MCF 10A (cell line): ENCODE measurements at places on chromosomes 1 and 21. TPM values are rescaled to one million over a fixed set of nuclear protein-coding genes. Genes with fewer than 3 reads are reported as not detected.

GRCh38 chr21:38507374-38507942 is 9.2 kb upstream of the ERG start:
- peaks cover 5% of the 10 kb centered on the region for H3K4me1 ChIP-seq
- DNase-seq = no peak
- H3K27ac ChIP-seq = no peak overlapping the region
- no peak overlapping the region for H3K4me3 ChIP-seq

Gene LCE1F
- total RNA-seq = not detected in 2 replicates

GRCh38 chr1:31628931-31629556 is 11.6 kb downstream of the HCRTR1 start:
- no peak overlapping the region for H3K4me3 ChIP-seq
- no peak for DNase-seq
- H3K27ac ChIP-seq = no peak overlapping the region
- H3K27me3 ChIP-seq = no peaks in the 10 kb centered on the region

GRCh38 chr1:227010645-227011044 is 70.6 kb downstream of the COQ8A start:
- no peaks in the 10 kb centered on the region for H3K27me3 ChIP-seq
- H3K4me1 ChIP-seq = no peaks in the 10 kb centered on the region
- peaks cover 20% of the 10 kb centered on the region for H3K36me3 ChIP-seq
- H3K4me3 ChIP-seq = no peak overlapping the region
- H3K27ac ChIP-seq = no peak overlapping the region

DNA sequence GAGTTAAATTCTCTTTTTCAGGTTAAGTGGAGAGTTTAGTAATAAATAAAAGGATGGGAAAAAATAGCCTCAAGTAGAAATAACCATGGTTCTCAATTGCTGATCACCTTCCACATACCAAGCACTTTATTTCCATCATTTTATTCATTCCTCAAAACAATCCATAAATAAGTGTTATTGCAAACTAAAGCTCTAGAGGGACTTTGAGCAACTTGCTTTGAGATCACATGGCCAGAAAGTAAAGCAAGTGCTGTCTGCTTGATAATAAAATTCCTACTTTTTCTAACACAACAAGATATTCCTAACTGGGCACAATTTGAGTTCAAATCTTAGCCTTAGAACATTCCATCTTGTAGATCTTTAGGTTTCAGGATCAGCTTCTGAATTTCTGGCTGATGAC is 97.1 kb upstream of the C1orf87 start:
- DNase-seq = no peak
- no peaks in the 10 kb centered on the region for H3K4me1 ChIP-seq
- no peak overlapping the region for H3K4me3 ChIP-seq
- H3K27me3 ChIP-seq = peaks cover 57% of the 10 kb centered on the region

GRCh38 chr21:33185852-33186251 is 43.9 kb upstream of the IFNAR2 start:
- H3K4me3 ChIP-seq = no peak overlapping the region
- H3K36me3 ChIP-seq = no peaks in the 10 kb centered on the region
- H3K27ac ChIP-seq = no peak overlapping the region
- H3K27me3 ChIP-seq = peaks cover 59% of the 10 kb centered on the region
- H3K4me1 ChIP-seq = no peaks in the 10 kb centered on the region
- DNase-seq = no peak

- no peak for DNase-seq
- H3K36me3 ChIP-seq = no peaks in the 10 kb centered on the region
- H3K27me3 ChIP-seq = peaks cover 26% of the 10 kb centered on the region
- H3K4me3 ChIP-seq = no peak overlapping the region
These were observed 182.5 kb downstream of the ZC3H11B start for GRCh38 chr1:219430419-219430818.

GRCh38 chr1:16112596-16113555 is 39.4 kb upstream of the FAM131C start:
- no peaks in the 10 kb centered on the region for H3K27me3 ChIP-seq
- no peaks in the 10 kb centered on the region for H3K36me3 ChIP-seq
- H3K27ac ChIP-seq = no peak overlapping the region
- no peak for DNase-seq
- H3K4me3 ChIP-seq = no peak overlapping the region

Gene RIMKLA
- total RNA-seq = not detected in 2 replicates

Gene SH3D21
- total RNA-seq = 3.2 and 3.3 TPM in 2 replicates

DNA sequence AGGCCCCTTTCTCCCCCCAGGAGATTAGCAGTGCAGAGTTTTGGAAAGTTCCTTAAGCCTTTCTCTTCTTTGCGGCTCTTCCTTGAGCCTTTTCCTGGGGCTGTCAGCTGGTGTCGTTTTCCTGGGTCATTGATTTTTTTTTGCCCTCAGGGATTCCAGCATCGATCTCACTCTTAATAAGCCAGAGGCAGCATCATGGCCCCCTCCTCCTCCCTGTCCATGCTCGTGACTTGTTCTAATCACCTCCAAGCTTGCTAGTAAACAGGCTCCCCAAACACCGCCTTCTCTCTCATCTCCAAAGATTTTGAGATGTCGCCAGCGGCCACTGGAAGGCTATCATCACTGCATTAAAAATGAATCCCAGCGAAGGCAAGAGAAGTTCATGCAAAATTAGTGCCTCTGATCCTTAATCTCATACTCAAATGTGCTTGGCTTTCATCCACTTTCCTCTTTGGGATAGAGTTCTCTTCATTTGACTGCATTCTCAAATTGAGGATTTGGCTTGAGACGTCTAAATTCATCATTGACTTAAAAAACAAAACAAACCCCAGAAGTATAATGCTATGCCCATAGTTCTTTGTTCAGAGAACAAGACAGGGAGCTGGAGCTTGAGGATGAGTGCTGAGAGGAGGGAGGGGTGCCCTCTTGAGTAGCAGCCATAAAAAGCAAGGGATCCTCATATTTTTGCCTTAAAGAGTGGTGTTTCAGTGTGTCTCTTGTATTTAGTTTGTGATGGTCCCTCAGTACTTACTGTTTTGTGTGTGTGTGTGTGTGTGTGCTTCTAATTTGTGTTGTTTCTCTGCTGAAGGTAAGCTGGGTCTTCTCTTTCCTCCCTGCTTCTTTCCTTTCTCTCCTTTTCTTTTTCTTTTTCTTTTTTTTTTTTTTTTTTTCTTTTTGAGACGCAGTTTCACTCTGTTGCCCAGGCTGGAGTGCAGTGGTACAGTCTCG is 3.2 kb downstream of the EVA1C start:
- H3K4me1 ChIP-seq = peaks cover 39% of the 10 kb centered on the region
- H3K4me3 ChIP-seq = peak overlapping the region; percentile 97
- H3K27me3 ChIP-seq = no peaks in the 10 kb centered on the region
- no peak for DNase-seq

GRCh38 chr21:43337901-43338655 is 88.9 kb downstream of the SIK1 start:
- DNase-seq = no peak
- no peaks in the 10 kb centered on the region for H3K27me3 ChIP-seq
- H3K4me1 ChIP-seq = peaks cover 31% of the 10 kb centered on the region
- peak overlapping the region; percentile 73 for H3K27ac ChIP-seq
- H3K4me3 ChIP-seq = no peak overlapping the region
- H3K36me3 ChIP-seq = peaks cover 4% of the 10 kb centered on the region

Gene FCRL1
- not detected in 2 replicates for total RNA-seq

Gene HFM1
- not detected in 2 replicates for total RNA-seq

Gene ZNF593OS
- total RNA-seq = not detected in 2 replicates

Gene RSPO1
- total RNA-seq = not detected in 2 replicates

Gene ANKRD65
- total RNA-seq = 0.86 and 1.4 TPM in 2 replicates

- no peak for DNase-seq
- H3K27me3 ChIP-seq = no peaks in the 10 kb centered on the region
- no peaks in the 10 kb centered on the region for H3K4me1 ChIP-seq
- H3K4me3 ChIP-seq = no peak overlapping the region
These were observed 957 bp downstream of the CAPN9 start for GRCh38 chr1:230747890-230748800.

DNA sequence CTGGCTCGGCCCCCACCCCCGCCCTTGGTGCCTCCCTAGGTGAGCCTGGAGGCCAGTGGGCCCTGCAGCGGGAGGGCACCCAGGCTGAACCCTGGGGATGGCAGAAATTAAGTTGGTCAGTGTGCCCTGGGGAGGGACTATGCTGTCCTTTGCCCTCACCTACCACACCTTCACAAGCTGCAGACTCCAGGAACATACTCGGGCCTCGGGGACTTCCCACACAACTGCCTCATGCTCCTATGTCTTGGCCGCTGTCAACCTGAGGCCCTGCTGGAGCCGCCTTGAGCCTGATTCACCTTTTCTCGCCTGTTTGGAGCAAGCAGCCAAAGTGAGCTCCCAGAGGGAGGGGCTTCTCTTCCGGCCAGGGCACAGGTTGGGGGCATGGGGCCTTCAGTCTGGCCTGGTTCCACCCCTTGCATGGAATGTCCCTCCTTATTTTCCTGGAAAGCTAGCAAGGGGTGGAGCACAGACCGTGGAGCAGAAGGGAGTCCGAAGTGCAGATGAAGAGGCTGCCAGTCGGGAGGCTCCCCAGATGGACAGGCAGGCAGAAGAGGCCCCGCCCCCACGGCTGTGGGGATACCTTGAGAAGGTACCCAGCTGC is 24.7 kb downstream of the KNCN start:
- DNase-seq = peak; percentile 49
- peaks cover 25% of the 10 kb centered on the region for H3K4me1 ChIP-seq
- H3K27ac ChIP-seq = no peak overlapping the region
- H3K27me3 ChIP-seq = peaks cover 14% of the 10 kb centered on the region

- peak; percentile 89 for DNase-seq
- no peaks in the 10 kb centered on the region for H3K36me3 ChIP-seq
- H3K4me1 ChIP-seq = peaks cover 39% of the 10 kb centered on the region
These were observed 367.3 kb downstream of the SMYD3 start for GRCh38 chr1:246139745-246140182.

Gene FMOD
- not detected in 2 replicates for total RNA-seq

DNA sequence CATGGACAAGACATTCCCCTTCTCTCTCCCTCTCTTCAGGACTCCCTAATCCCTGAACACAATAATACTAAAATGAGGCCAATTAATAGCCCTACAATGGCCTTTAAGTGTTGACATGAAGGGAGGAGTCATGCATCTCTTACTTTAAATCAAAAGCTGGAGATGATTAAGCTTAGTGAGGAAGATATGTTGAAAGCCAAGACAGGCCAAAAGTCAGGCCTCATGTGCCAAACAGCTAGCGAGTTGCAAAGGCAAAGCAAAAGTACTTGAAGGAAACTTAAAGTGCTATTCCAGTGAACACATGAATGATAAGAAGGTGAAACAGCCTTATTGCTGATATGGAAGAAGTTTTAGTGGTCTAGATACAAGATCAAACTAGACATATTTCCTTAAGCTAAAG is 49.5 kb upstream of the CD46 start:
- H3K4me3 ChIP-seq = no peak overlapping the region
- H3K4me1 ChIP-seq = peaks cover 23% of the 10 kb centered on the region
- DNase-seq = no peak
- H3K36me3 ChIP-seq = no peaks in the 10 kb centered on the region

GRCh38 chr1:34406377-34406776 is 229.7 kb downstream of the C1orf94 start:
- DNase-seq = no peak
- no peaks in the 10 kb centered on the region for H3K4me1 ChIP-seq
- no peak overlapping the region for H3K27ac ChIP-seq
- no peaks in the 10 kb centered on the region for H3K27me3 ChIP-seq

DNA sequence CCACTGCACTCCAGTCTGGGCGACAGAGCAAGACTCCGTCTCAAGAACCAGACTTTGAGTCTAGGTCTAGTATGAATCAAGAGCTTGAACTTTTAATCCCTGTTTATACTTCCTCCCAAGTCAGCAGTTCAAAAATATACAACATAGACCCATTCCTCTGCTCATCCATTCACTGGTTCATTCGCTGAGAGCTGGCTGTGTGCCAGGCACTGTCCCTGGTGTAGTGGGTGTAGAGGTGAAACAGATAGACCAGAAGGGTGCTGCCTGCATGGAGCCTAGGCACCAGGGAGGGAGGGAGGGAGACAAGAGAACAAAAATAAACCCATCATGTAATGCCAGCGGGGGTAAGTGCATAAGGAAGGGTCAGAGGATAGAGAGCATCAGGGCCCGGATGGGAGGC is 25.5 kb upstream of the SEC16B start:
- no peaks in the 10 kb centered on the region for H3K4me1 ChIP-seq
- H3K4me3 ChIP-seq = no peak overlapping the region
- DNase-seq = no peak
- no peak overlapping the region for H3K27ac ChIP-seq
- no peaks in the 10 kb centered on the region for H3K27me3 ChIP-seq

Gene LAPTM5
- 15.9 and 21.6 TPM in 2 replicates for total RNA-seq

DNA sequence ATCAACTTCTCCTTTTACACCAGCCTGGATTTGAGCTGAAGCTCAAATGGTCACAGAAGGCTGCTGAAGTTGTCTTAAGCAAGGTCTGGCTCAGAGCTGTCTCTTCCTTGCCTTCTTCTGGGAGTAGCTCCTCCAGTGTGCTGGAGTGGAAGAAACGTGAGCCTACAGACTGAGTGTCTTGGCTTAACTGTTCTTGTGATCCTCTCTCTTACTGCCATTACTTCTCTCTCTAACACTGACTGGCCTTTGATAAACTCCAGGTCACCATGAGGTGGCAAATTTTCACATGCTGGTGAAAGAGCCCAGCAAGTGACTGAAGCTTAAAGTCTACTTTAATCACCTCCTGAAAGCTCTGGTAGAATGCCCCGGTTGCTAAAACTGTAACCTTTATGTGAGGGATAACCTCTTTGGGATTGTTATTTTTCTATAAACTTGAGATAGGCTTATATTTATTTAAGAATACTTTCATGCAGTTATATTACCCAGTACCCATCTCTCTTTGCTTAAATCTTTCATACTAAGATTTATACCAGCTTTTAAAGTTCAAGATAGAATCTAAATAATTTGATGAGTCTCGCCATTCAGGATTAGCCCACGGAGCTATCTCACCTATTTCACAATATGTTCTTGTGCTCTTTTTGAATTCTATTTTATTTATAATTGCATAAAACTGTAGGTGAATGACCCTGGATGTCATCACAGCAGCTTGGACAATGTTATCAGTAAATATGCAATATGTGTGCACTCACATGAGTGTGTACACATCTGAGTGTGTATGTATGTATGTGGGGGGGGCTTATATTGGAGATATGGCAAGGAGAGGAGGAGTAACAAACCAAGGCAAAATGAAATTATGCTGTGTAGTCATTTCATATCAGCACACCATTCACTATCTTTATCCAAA is 924.0 kb downstream of the LTN1 start:
- H3K36me3 ChIP-seq = no peaks in the 10 kb centered on the region
- H3K27me3 ChIP-seq = no peaks in the 10 kb centered on the region
- H3K4me3 ChIP-seq = no peak overlapping the region

- H3K4me3 ChIP-seq = no peak overlapping the region
- H3K27ac ChIP-seq = no peak overlapping the region
- no peaks in the 10 kb centered on the region for H3K27me3 ChIP-seq
These were observed 286.7 kb downstream of the SRGAP2C start for GRCh38 chr1:121471523-121471922.

DNA sequence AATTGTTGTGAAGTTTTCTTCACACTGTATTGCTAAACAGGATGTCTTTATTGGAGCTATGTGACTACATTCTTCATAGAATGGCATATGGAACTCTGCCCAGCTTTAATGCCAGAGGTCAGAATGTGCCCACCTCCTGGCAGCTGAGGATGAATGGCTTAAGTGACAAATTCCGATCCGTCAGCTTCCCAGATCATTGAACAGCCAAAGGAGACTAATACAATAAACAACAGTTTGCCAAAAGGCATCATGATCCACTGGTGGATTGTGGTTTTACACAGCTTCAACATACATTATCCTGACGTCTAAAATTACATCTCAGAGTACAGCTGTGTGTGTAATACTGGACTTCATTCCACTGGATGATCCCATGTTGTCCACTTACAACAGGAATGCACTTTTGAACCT is 68.7 kb upstream of the C1orf105 start:
- H3K36me3 ChIP-seq = no peaks in the 10 kb centered on the region
- no peaks in the 10 kb centered on the region for H3K27me3 ChIP-seq
- peak overlapping the region; percentile 73 for H3K27ac ChIP-seq
- H3K4me3 ChIP-seq = no peak overlapping the region
- DNase-seq = peak; percentile 71
